ENCODE measurements at places on chromosomes 2 and 18.

DNA sequence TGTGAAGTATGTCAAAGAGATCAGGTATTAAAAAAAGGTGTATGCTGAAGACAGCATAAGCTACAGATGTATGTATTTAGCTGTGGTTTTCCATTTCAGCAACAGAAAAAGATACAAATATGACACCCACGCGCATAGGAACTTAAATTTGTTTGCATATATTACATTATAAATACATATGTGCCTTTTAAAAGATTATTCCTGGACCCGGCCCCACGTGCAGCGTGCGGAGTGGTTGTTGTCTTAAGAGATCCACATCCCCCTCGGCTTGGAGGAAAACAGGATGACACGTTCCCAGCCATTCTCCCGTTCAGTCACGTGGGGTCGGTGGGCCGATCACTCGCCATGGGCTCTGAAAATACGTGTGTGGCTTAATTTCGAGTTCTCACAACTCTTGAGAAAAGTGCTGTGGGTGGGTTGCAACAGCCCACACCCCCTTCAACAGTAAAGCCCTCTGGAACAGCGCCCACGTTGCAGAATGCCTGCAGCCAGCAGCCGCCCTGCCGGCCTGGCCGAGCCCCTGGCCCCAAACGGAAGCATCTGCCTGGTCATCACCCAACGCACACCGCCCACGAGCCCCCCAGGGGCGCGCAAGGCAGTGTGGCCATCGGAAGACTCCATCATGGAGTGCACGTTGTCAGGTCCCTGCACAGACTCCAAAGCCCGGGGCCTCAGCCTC, 18.6 kb upstream of the KCNG2 start:
- DNase-seq = no peak

DNA sequence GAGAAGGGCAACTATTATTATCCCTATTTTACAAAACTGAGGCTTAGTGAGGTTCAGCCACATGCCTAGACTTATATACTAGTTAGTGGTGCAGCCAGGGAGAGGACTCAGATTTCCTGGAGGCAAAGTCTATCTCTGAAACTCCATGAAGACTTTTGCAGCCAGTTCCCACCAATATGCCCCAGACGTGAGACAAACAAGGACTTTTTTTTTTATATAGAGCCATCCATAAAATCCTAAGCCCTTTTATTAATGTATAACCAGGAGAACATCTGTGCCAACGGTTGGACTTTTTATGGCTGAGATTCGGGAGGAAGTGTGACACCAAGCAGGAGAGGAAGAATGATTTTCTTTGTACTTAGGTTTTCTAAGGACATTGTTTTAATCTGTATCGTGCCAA, 29.9 kb downstream of the LIPG start:
- DNase-seq = no peak

- DNase-seq = no peak
Observed at GRCh38 chr2:80737047-80737446, 432.5 kb upstream of the LRRTM1 start.

DNA sequence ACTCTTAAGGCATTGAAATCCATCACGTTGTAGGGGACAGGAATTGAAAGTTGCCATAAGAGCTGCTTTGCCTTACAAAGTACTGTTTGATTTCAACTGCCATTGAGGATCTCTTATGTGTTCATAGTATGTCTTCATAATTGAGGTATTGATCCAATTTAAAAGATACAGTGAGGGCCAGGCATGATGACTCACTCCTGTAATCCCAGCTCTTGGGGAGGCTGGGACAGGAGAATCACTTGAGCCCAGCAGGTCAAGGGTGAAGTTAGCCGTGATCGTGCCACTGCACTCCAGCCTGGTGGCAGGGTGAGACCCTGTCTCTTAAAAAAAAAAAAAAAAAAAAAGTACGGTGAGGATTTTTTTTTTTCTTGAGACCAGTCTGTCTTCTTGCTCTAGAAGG, 91.7 kb upstream of the EML6 start:
- no peak for DNase-seq

DNA sequence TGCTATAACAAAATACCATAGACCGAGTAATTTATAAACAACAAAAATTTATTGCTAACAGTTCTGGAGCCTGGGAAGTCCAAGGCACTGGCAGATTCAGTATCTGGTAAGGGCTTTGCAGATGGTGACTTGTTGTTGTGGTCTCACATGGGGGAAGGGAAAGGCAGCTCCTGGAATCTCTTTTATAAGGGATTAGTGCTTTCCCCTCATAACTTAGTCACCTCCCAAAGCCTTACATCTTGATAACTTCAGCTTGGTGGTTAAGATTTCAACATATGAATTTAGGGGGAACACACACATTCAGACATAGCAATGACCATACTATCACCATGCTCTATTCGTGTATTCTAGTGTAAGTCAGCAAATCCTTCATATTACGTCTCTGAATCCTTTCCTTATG, 447.6 kb upstream of the TCF4 start:
- no peak for DNase-seq

- DNase-seq = no peak
Observed at GRCh38 chr2:19757586-19757985, 144.2 kb downstream of the TTC32 start.

DNA sequence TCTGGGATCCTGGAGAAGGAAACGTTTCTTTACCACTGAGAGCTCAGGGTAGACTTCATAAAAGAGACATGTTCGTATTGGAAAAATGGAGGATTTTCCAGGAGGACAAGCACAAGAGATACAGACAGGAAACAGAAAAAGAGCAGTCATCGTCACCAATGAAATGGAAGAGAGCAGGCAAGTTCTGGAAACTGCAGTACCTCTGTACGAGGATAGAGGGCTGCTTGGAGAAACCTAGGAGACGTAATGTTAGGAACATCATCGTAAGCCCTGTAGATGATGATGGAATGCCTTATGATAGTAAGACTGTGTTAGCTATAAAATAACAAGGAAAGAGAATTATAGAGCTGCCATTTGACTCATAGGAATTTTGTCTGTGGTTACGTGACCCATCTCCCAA, 121.1 kb upstream of the KLHL14 start:
- DNase-seq = no peak

GRCh38 chr2:237968048-237968862, 1.4 kb downstream of the UBE2F start:
- peak; percentile 35 for DNase-seq

DNA sequence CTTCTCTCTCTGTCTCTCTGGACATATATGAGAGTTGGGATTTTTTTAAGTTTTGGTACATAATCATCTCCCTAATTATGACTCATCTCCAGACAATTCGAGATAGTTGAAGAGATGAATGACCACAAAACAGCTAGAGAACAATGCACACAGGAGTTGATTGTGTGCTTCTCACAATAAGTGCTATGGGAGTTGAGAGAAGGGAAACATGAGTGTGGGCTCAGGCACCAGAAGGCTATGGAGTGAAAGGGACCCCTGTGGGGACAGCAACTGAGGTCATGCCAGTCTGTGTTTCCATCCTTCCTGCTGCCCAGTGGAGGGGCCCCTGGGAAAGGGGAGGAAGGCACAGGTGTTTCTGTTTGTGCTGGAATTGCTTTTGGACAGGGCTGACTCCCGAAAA, 6.5 kb upstream of the YWHAQ start:
- DNase-seq = no peak

DNA sequence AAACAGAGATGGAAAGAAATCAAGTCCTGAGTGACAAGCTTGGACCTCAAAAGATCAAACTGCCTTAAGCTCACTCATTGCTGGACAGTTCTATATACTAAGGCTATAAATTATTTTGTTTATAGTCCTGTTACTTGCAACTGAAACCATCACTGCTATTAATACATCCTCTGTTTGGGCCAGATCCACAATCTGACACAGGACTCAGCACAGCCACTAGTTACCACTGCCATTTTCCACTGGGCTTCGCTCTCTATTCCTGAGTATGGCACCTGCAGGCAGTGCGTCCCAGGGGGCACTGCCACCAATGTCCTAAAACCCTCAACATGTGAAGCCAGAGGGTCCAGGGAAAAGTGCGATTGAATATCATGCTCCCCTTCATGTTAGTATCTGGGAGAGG, 52.3 kb downstream of the CYP26B1 start:
- DNase-seq = no peak

DNA sequence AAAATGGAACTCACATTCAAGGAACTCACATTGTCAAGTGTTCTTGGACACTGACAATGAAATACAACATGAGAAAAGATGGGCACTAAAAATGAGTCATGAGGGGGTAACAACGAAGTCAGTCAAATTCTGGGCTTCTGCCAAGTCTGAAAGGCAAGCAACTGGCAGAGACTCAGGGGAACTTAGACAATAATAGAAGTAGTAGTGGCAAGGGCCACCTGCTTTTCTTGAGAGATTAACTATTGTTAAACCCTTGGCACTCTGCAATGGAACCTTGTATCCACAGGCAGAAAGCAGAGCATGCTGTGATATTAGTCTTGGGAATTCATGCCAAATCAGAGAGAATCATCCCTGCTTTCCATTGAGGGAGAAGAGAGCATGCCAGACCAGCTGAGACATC, 382.6 kb upstream of the CDH2 start:
- no peak for DNase-seq

DNA sequence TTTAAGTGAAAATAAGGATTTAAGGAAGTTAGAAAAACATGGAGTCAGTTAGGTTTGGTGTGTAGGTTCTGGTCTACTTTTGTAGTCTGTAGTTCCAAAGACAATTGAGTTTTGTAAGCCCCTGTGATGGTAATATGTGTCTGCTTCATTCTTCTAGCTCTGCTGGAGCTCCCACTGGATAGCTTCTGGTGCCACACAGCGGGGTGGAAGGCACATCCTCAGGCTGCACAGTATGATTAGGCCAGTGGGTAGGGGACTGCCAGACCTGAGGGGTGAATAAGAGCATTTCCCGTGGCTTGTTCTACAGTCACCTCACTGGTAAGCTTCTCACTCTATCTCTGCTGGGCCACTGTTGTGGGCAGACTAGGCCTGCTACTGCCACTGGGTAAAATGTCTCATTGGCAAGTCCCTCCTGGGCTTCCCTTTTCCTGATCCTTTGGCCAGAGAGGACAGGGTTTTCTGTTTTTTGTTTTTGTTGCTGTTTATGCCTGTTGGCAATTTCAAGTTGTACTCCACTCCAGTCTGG, 44.5 kb downstream of the TMEM131 start:
- DNase-seq = no peak

- no peak for DNase-seq
Observed at GRCh38 chr2:190105554-190105953, 43.0 kb upstream of the MSTN start.

DNA sequence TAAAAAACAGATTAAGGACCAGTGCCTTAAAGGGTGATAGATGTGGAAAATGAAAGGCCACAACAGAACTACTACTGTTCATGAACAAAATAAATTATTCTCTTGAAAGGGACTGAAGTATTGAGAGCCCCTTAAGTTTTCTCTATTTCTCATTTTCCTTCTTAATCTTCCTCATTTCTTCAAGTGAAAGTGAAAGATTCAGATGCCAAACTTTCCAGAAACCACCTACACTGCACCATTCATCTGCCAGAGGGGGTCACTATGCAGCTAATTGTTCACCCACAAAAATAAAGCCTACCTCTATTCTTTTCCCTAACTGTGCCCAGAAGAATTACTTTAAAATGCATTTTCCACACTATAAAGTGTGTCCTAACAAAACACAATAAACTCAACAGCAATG, 140.1 kb downstream of the NR4A2 start:
- no peak for DNase-seq
